ENCODE measurements at places on chromosomes 7 and 10. TPM values are rescaled to one million over a fixed set of nuclear protein-coding genes. Genes with fewer than 3 reads are reported as not detected.

DNA sequence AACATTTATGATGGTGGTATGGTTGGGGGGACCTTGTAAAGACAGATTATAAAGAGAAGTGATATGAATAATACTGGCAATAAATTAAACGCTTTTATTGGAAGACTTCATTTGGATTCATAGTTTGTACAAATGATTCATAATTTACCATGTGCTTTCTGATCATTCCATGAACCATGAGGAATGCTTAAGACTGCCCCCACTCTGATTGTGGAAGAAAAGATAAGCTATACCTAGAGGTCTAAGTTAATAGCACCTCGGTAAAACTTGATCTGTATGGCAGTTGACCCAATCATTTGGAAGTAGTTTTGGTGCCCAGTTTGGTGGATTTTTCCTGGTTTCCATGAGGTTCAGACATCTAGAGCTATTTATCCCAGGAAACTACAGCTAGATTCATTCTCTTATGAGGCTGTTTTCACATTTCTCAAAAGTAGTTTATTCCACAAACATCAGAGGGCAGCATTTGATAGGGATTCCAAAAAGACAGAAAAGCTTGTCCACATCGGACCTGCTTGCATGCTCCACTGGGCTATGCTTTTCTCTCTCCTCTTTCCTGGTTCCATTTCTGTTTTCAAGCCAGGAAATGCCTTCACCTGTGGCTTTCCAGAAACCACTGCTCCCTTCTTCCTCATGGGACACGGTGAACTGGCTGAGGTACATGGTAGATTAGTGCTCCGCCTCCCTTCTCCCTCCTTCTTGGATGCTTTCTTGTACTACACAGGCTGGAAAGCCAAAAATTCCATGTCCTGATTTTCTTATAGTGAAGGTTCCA lies 29.2 kb downstream of the TFAM start:
- H3K36me3 ChIP-seq, result no peaks in the 10 kb centered on the region
- H3K4me3 ChIP-seq, result no peak overlapping the region
- no peaks in the 10 kb centered on the region for H3K4me1 ChIP-seq
- H3K27ac ChIP-seq, result no peak overlapping the region
- peaks cover 7% of the 10 kb centered on the region for H3K27me3 ChIP-seq

DNA sequence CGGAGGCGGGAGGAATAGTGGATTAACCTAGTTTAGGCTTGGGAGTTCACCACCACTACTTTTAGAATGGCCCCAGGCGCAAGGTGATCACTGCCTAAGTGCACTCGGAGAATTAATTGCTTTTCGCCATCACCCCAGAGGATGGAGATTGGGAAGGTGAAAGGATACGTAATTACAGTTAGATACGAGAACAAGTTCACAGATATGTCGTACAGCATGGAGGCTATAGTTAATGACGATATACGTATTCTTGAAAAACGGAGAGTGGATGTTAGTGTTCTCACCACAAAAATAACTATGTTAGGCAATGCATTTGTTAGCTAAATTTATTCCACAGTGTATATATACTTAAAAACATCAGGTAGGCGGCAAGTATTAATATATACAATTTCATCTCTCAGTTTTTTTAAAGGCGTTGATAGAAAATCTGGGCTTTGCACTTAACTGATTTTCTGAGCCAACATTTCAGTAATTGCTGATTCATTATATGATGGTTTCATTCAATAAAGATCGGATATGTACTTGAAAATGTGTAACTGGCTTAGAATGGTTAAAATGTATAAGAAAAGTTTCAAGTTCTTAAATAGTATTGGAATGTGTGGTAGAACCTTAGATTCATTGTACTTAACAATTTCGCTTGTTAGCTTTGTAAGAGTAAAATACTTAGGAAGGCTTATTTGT lies 683 bp downstream of the CDC123 start:
- peaks cover 49% of the 10 kb centered on the region for H3K4me1 ChIP-seq
- peak overlapping the region; percentile 94 for H3K4me3 ChIP-seq
- peak overlapping the region; percentile 100 for H3K27ac ChIP-seq
- no peak for DNase-seq
- peaks cover 35% of the 10 kb centered on the region for H3K36me3 ChIP-seq

DNA sequence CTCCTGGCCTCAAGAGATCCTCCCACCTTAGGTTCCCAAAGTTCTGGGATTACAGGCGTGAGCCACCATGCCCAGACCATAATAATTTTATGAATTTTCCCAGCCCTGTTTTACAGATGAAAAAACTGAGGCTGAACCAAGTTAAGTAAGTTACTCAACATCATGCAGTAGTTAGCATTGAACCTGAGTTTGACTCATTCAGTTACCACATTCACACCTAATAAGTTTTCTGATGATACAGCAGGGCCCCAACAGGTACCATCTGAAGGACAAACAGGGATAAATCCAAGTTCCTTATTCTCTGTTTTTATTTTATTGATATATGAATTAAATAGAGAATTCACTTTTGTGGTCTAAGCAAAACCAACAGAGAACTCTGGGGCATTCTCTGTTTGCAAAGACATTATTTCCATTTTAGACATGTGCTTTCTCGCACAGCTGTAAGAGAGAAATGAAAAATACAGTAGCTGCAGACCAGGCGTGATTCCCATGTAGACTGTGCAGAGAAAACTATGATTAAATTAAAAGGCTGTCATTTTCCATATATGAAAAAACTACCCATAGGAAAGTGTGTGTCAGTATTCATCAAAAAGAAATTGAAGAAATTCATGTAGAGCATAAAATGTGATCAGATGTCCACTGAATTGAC lies 26.6 kb downstream of the APBB1IP start:
- no peak for DNase-seq
- H3K36me3 ChIP-seq, result peaks cover 12% of the 10 kb centered on the region
- no peaks in the 10 kb centered on the region for H3K27me3 ChIP-seq
- no peak overlapping the region for H3K4me3 ChIP-seq
- H3K27ac ChIP-seq, result peak overlapping the region; percentile 45

- DNase-seq, result no peak
- no peak overlapping the region for H3K4me3 ChIP-seq
- H3K27me3 ChIP-seq, result no peaks in the 10 kb centered on the region
- no peaks in the 10 kb centered on the region for H3K36me3 ChIP-seq
- H3K4me1 ChIP-seq, result peaks cover 2% of the 10 kb centered on the region
- no peak overlapping the region for H3K27ac ChIP-seq
Observed at GRCh38 chr10:103710490-103710889, 144.9 kb downstream of the SH3PXD2A start.

The C10orf62 gene
- total RNA-seq, result not detected

The CACNB2 gene
- not detected for total RNA-seq

- H3K27ac ChIP-seq, result no peak overlapping the region
- H3K36me3 ChIP-seq, result no peaks in the 10 kb centered on the region
- DNase-seq, result no peak
- H3K4me3 ChIP-seq, result no peak overlapping the region
Observed at GRCh38 chr10:98453729-98454128, 7.0 kb upstream of the HPS1 start.

The OR2A42 gene
- total RNA-seq, result not detected

The UCMA gene
- total RNA-seq, result not detected
